Thyroid gland (tissue), 4 donors: ENCODE measurements at places on chromosomes 2 and 18. TPM values are rescaled to one million over a fixed set of nuclear protein-coding genes. Genes with fewer than 3 reads are reported as not detected.
A peak's percentile ranks its signal among the peaks of the same experiment; 100 is the strongest.

The ANKRD30B gene
- total RNA-seq = 0.40 TPM

The CDKL4 gene
- total RNA-seq = 2.5 TPM

The TSPYL6 gene
- not detected for total RNA-seq

The TXNDC2 gene
- total RNA-seq = not detected

The SCTR gene
- total RNA-seq = not detected

DNA sequence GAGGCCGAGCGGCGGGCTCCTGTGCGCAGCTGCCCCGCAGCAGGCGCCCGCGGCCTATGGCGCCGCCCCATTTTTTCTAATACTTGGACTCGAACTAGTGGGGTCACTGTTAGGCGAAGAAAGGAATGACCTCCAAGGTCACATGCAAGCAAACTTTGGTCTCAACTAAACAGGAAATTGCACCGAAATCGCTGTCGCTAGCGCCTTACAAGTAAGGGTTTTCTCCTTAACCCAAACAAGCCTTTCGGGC is 339 bp downstream of the ACAA2 start:
- DNase-seq = peak; percentile 32

GRCh38 chr2:199471443-199472057 is 13.8 kb upstream of the SATB2 start:
- peak; percentile 71 for DNase-seq

DNA sequence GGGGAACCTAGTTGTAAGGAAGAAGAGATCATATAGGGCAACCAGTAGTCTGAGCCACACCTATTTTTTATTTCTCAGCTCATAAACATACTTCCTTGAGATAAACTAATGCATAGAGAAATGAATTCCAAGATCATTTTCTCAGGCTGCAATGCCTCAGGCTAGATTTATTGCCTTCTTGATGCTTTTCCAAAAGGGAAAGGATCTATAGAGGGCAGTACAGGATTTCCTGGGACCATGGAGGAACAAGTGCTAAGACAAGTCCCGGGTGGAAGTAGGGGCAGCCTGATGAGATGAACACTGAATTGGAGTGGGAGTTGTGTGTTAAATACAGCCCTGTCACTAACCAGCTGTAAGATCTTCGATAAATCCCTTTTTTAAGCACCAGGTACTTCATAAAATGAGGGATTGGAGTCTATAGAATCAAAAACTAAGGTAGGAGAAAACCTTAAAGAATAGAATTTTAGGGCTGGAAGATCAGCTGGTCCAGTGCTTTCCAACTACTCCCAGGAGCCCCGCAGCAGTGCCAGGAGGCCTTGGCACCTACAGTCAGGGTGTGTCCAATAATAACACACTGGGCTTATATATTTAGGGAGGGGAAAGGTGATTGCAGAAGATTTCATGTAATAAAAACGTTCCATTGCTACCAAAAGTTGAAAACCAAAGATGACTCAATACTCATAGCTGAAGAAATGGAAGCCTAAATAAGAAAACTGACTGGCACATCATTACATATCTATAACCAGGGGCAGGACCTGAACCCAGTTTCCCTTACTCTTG is 58.1 kb downstream of the SERTAD2 start:
- no peak for DNase-seq

DNA sequence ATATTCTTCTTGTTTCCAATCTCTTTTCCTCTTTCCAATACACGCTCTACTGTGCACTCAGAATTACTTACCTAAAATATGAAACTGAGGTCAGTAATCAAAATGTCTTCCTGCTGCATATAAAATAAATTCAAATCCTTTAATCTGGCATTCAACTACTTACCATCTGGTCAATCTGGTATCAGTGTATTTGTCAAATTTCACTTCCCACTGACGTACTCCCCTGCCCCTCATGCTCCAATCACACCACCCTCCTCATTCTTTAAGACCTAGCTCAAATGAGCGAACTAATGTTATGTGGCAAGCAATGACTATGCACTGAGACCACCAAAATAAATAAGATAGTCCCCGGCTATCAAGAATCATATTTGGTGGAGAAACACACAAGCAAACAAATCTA is 6.7 kb downstream of the ASB3 start:
- DNase-seq = no peak

DNA sequence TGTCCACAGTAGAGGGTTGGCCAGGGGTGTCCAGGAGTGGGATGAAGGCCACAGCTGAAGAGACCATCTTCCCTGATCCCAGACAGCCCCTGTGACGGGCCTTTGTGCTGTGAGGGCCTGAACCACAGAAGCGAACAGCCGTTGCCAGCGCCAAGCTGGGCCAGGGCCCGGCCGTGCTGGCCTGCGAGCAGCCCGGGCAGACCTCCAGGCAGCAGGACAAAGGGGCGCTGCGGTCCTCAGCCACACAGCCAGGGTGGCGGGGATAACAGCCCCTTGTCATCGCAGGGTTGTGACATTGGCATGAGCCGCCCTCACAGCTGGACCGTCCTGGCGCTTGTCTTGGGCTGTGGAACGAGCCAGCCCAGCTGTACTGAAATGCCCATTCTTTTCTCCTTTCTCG is 161.1 kb downstream of the FAM210A start:
- DNase-seq = peak; percentile 47

- no peak for DNase-seq
Measured at GRCh38 chr2:196963961-196964360, 37.5 kb upstream of the PGAP1 start.

DNA sequence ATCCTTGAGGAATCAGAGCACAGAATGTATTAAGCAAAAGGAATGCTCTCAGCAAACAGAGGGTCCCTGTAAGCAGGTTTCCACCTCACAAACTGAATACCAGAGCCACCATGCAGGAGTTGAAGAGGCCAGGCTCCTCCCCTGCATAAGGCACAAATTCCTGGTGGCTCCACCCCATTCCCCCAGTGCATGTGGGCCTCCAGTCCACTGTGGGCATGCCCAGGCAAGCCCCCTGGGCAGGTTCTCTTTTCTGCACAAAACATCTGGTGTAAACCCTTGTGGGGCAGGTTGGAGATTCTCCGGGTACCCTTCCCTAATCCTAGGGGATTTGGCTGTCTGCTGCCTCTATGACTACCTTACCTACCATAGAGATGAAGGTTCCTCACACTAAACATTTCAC is 166.5 kb downstream of the PTPRM start:
- no peak for DNase-seq

DNA sequence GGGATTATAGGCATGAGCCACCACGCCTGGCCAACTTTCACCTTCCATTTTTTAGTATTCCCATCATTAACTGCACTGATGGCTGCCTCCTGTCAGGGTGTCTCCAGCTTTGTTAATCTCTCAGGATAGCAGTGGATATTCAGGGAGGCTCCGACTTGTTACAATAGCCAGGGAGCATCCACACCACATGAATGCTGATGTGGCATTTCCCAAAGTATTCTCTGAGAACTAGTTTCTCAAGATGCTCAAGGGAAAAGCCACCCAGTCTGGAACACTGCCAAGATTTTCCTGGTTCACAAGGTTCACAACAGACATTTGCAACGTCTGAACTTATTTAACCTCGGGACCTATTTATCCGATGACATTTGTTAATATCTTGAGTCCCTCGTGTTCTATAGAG is 33.8 kb downstream of the ZNF519 start:
- no peak for DNase-seq

GRCh38 chr2:211455216-211455841 is 898.9 kb downstream of the CPS1 start:
- peak; percentile 36 for DNase-seq

GRCh38 chr2:170247882-170248393 is 70.0 kb downstream of the MYO3B start:
- DNase-seq = no peak

DNA sequence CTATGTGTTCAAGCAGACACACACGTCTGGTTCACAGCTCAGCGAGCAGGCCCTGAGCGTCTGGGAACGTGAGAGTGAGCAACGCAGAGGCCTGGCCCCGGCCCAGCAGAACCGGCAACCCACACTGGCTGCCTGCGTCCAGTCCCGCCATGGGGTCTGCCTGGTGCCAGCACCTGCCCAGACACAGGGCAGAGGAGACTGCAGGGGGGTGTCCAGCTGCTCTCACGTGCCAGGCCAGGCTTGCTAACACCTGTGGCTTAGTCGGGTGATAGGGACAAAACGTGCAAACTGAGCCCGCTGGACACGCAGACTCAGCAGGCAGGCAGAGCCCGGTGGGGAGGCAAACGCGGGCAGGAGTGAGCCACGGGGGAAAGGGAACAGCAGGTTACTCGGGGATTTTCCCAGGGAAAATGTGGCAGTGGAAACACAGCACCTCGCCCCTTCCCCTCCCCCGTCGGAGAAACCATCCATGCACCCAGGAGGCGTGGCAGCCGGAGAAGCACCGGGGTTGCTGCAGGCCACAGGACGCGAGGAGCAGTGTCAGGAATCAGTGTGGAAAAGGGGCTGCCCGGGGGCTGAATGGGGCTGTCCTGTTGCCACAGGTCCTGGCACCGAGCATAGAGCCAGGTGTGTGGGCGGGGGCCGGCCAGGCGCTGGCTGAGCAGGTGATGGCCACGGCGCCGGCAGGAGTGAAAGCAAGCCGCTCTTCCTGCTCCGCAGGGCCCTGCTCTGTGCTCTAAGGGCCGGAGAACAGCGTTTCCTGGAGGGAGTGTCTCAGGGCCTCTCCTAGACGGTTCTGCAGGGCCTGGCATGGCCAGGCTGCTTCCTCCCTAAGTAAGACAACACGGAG is 154.7 kb downstream of the HDAC4 start:
- peak; percentile 87 for DNase-seq

DNA sequence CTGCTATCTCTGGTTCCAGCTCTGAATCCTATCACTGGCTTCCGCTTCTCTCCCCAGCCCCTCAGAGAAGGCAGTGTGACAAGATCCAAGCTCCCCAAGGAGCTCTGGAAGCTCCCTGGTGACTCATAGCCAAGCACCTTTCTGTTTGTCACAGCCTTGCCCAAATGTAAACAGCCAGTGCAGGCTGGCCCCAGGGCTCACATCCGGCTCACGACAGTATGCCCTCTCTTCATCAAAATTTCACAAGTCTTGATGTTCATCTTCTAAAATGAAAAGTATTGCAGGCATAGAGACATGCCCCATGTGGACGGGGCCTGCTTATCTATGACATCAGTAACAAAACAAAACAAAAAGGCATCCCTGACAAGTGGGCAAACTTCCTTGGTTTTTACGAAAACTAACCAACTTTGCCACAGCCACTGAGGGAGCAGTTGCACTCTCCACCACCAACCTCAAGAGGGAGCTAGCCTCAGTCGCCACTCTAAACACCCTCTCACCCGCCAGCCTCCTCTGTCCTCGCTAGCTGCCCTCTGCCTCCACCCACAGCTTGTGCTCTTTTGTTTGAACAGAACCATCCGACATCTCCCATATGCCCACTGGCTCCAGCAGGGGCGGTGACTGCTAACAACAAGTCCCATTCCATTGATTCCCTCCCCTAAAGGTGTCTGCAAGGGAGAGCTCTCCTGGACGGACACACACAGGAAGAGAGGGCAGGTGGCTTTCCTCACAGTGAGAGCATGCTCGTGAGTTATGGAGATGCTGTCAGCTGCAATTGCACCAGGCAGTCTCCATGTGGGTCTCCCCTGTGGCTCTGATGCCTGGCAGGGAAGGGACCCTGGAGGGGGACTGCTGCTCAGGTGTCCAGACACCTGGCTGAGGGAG is 71.0 kb upstream of the DAPL1 start:
- no peak for DNase-seq

DNA sequence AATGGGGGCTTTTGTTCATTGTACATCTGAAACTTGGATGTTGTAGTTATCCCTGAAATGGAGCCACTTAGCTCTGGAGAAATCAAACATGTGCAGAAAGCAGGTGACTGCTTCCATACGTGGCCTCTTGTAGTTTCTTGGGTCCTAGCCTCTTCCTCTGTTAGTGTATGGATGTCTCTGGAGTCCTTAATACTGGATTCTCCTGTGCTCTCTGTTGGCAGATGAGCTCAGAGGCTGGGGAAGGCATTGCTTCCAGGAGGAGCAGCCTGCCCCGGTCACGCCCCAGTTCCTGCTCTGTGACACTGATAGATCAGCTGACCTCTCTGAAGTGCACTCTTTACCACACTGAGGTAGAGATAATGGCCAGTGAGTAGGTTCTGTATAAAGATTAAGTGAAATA is 176.2 kb downstream of the LDLRAD4 start:
- peak; percentile 76 for DNase-seq

- no peak for DNase-seq
Measured at GRCh38 chr2:174797781-174798276, 33.6 kb upstream of the CHRNA1 start.

DNA sequence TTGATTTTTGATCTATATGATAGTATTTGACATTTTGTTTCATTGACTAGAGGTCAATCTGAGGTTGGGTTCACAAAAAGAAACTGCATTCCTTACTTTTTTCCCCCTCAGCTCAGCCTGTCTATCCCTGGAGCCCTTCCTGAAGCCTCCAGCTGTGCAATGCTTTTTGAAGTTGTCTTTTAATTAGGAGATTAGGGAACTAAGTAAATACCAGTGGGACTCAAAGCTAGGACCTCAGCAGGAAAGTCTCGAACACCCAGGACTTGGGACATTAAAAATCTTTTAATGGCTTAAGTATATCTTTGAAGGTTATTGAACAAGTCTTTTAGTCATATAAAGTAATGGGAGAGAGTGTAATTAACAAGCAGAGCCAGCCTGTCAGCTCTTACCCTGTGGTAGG is 220.2 kb downstream of the PDE11A start:
- DNase-seq = no peak

DNA sequence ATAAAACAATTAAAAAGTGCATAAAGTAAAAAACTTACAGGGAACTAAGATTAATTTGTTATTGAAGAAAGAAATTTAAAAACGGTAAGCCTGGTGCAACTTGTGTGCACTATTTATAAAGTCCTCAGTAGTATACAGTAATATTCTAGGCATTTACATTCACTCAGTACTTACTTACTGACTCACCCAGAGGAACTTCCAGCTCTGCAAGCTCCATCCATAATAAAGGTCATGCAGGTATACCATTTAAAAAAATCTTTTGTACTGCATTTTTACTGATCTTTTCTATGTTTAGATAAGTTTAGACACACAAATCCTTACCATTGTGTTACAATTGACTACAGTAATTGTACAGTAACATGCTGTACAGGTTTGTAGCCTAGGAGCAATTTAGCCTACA is 51.5 kb upstream of the NXPH2 start:
- DNase-seq = no peak

DNA sequence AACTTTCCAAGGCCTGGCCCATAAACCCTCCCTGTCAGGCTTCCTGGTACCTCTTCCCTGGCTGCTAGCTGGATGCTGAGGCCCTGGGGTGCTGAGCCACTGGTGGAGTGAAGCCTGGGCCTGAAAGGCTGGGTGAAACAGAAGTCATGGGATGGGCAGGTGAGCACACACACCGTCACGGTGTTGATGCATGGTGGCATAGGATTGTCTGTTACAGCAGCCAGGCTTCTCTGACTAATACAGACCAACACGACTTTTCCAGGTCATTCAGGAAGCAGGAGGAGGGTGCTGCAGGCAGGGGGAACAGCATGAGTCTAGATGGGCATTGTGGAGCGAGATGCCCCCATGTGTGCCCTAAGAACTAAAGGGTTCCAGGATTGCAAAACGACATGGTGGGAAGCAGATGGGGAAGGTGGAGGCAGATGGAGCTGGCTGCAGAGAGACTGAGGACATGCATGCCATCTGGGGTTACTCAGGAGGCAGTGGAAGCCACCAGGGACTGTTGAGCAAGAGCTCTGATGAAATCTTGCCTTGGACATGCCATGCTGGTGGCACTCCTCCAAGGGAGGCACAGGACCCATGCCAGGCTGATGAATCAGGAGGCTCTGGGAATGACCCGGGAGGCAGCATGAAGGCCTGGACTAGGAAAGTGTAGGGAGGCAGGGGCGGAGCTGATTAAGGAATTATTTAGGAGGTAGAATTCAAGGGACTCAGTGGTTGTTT is 480.9 kb downstream of the TSN start:
- no peak for DNase-seq
